ENCODE measurements at places on chromosomes 4 and X.
A peak's percentile ranks its signal among the peaks of the same experiment; 100 is the strongest.

GRCh38 chr4:20353646-20354045 lies 101.9 kb downstream of the SLIT2 start:
- DNase-seq, result no peak

DNA sequence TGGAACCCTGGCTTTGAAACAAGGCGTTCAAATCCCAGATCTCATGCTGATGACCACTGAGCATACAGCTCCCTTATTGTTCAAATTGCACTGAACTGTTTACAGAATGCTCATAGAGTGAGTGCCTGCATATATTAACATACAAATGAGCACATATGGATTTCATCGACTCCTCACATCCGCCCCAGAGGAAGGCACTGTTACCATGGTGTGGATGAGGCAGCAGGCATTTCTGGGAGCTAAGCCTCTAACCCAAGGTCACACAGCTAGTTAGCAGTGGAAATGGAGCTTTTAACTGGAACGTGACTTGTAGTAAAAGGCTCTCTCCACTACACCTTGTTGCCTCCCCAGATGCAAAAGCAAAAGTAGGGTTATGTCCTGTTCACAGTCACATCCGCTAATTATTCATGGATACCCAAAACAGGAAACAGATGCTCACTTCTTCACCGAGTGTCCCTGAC lies 289.7 kb downstream of the STK32B start:
- no peak for DNase-seq

- DNase-seq, result no peak
Measured at GRCh38 chrX:134764202-134764785, 106.0 kb upstream of the PLAC1 start.

- no peak for DNase-seq
Measured at GRCh38 chr4:140374130-140374477, 658 bp downstream of the SCOC start.

DNA sequence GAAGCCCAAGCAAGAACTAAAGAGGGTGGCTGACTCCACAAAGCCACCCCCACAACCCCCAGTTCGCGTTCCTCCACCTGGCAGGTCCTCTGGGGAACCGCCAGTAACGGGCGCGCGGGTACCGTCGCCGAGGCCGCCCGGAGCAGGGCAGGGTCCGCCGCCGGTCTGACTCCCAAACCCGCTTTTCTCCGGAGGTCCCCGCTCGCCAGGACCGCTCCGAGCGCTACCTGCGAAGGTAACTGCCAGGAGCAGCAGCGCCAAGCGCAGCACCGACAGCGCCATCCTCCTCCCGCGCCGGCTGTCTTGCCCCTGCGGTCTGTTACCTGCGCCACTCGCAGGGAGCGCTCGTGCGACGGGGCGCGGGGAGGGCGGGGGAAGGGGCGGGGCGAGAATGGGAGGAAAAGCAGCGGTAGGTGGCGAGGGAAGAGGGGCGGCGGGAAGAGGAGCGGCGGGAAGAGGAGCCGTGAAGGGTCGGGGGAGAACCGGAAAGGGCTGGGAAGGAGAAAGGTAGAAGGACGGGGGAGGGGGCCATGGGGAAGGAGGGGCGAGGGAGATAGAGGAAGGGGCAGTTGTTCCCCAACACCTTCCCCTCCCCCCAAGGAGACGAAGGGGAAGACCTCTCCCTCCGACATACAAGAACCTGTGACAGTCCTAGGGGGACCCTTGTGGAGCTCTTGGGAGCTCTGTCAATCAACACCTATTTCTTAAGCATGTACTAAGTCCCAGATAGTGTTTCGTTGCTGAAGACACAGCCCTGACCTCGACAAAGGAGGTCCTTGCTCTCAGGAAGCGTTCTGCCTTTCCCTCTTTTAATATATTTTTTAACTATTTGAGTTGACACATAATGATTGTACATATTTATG lies at the start of gene SPINK2:
Gene SPINK2 (minus strand): TSS at position 321 of the 863 bp plus-strand sequence. CDS start 39 bp downstream, at position 282.
- DNase-seq, result peak; percentile 77

DNA sequence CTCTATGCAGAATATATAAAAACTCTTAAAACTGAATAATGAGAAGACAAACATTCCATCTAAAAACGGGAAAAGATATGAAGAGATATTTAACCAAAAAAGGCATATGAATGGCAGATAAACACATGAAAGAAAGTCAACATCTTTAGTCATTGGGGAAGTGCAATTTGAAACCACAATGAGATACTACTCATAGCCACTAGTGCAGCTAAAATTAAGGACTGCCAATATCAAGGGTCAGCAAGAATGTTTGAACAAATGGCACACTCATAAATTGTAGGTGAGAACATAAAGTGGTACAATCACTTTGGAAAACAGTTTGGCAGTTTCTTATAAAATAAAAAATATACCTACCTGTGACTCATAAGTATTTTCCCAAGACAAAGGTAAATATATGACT lies 534.9 kb upstream of the DIPK2B start:
- DNase-seq, result no peak

DNA sequence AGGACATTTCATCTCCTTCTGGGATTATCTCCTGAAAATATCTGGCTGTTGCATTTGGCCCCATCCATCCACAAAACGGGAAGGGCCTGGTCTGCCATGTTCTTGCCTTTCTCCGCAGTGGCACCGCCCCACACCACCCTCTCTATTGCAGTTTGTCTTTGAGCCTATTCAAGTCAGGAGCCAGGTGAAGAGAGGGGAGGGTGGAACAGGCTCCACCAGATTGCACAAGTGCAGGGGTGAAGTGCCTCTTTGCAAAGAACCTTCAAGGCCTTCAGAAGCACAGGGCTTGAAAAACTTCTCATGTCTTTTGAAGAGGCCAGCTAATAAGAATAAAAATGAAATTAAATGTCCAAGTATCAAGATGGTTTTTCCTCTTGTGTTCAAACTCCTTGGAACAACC lies 28.7 kb downstream of the RS1 start:
- DNase-seq, result no peak

- DNase-seq, result no peak
Measured at GRCh38 chr4:20284990-20285389, 33.3 kb downstream of the SLIT2 start.

DNA sequence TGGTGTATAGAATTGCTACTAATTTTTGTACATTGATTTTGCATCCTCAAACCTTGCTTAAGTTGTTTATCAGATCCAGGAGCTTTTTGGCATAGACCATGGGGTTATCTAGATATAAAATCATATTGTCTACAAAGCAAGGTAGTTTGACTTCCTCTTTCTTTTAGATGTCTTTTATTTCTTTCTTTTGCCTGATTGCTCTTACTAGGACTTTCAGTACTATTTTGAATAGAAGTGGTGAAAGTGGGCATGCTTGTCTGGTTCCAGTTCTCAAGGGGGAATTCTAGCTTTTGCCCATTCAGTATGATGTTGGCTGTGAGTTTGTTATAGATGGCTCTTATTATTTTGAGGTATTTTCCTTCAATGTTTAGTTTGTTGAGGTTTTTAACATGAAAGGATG lies 187.9 kb upstream of the LCORL start:
- DNase-seq, result no peak

GRCh38 chrX:28625223-28625622 lies 38.0 kb downstream of the IL1RAPL1 start:
- no peak for DNase-seq

Data from nephron progenitor cell (in vitro differentiated cells).